AG08396 (cell line): ENCODE measurements at places on chromosomes 1 and 21.

GRCh38 chr1:43822040-43822690 lies 111.4 kb upstream of the ARTN start:
- peak; percentile 82 for DNase-seq

- DNase-seq: no peak
These were observed 66.6 kb downstream of the LRRC8C start for GRCh38 chr1:89699451-89699986.

- DNase-seq: no peak
These were observed 16.8 kb downstream of the RNF19B start for GRCh38 chr1:32947669-32948389.

DNA sequence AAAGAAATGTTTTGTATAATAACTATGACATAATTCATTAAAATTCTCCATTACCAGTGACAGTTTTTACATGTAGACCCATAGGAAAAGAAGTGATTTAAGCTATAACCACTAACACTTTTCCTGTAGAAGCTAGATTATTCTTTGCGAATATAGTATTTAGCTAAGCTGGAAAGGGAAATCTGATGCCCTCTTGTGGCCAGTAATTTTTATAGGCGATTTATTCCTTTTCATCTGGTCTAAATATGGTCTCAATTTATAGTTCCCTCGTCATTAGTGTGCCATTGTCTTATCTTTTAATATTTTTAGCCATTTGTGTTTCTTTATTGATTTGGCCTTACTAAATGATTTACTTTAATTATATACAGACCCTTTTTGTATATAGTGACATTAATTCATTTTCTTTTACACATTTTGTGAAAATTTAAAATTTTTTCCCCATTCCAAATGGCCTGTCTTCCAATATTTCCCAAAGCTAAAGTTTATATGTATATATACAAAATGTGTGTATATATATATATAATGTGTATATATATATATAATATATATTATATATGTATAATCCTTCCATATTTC lies 26.7 kb downstream of the BTG3 start:
- peak; percentile 17 for DNase-seq

GRCh38 chr1:241772932-241773500 lies 75.0 kb upstream of the EXO1 start:
- no peak for DNase-seq

DNA sequence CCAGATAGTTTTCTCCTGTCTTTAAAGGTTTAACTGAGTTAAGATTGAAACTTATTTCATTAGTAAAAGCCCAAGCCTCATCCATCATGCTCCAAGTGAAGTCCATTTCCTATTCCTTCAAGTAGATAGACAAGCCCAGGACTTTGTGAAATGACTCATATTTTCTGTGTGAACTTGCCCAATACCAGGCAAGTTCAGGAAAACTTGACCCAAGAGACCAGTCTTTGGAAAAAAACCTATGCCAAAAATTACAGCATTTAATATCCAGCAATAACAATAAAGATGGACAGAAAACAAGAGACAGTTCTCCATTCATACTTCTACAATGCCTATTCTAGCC lies 405 bp upstream of the RAB29 start:
- peak; percentile 24 for DNase-seq

- DNase-seq: no peak
These were observed 131.6 kb downstream of the LHX8 start for GRCh38 chr1:75265792-75266191.

DNA sequence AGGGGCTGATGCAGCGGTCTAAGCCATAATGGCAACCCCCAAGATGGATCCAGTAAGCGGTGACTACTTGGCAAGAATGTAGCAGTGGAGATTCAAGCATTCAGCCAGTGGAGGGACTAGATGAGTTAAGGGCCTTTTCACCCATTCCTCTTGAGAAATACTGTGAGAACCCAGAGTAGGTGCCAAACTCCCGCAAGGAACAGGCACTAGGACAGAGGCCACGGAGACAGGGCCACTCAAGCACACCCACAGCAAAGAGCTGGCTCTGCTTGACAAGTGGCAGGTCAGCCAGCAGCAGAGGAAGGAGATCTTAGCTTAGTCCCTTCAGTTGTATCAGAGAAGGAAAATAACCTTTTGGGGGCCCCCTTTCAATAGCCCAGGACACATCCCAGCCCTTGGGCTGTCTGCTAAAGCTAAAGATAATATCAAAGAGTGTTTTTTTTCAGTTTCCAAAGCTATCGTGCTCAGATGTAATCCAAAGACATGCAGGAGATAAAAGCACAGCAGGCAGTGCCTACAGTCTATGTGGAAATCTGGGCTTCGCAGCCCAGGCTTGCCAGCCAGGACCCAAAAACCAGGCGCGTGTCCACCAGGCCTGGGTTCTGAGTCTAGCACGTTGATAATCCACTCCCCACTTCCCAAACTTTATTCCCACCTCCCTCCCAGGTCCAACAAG lies 62.0 kb upstream of the GOLT1A start:
- no peak for DNase-seq

DNA sequence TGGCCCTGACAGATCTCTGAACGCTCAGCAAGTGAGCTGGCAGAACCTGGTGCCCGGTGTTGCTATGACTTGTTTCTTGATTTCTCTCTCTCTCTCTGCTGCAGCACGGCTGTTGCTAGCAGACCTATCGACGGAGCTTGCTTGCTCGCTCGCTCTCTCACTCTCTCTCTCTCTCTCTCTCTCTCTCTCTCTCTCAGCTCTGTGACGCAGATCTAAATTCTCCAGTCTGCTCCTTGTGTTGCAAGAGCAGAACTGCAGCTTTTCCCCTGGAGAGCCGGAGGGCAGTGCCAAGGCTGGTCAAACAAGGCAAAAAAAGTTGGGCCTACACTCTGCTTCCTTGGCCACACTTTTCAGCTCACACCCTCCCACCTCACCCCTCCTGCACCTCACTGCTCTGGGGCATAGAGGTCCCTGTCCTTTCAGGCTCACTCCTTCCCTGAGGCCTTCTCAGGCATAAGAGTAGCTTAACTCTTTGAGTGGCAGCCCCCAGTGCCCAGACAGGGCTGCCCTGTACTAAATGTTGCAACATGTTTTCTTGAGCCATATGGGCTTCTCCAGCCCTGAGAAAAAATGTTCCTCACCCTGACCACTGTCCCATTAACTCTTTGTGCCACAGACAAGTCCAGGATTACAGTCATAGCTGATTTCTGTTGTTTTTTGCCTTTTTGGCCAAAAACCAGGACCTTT lies 72.2 kb downstream of the CD46 start:
- peak; percentile 84 for DNase-seq

DNA sequence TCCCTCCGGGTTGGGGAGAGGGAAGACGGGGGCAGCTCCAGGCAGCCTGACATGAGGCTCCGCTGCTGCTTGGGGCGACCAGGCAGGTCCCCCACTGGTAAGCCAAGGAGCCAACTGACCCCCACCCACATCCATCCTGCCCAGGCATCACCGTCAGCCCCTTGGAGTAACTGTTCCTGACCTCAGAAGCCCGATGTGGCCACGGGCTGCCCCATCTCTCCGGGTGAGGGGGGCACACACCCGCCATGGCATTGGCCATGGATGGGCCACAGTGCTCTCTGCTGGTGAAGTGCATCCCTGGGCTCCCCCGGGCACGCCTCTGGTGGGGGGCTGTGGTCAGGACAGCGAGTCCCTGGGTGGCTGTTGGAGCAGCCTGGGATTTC lies 100.0 kb downstream of the CRYAA start:
- no peak for DNase-seq

- DNase-seq: no peak
These were observed 64.2 kb upstream of the SMYD2 start for GRCh38 chr1:214216779-214217178.

DNA sequence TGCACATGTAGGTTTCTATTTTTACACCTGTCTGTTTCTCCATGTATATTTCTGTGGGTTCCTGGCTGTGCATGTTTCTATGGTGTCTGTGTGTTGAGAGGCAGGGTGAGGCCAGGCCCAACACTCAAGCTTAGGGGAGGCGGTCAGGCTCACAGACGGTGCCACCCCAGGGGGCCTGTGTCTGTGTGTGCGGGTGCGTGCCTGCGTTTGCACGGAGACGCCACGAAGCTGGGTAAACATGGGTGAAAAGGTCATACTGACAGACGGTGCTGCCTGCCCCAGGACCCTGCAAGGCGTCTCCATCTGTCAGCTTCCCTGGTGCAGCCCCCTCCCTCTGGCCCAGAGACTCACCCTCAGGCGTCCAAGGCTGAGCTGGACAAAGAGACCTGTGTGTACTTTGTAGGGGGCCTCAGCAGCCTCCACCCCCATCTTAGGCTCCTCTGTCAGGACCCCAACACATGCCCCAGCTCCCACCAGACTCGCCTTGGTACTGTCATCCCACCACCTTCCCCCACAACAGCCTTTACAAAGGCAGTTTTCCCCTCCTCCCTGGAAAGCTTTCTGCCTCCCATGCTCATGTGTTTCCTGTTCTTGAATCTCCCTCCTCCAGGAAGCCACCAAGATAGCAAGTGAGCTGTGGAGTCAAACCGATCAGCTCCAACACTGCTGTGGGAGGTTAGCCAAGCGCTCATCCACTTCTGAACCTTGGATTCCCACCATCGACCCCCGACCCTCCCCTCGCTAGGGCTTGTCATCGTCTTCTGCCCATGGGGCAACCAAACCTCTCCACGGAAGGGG lies 34.1 kb downstream of the PTPRF start:
- DNase-seq: no peak

- DNase-seq: no peak
These were observed 10.0 kb downstream of the MRPS6 start for GRCh38 chr21:34083357-34083756.

GRCh38 chr1:65267683-65268082 lies 41.7 kb upstream of the DNAJC6 start:
- no peak for DNase-seq
